AG20443 (cell line): ENCODE measurements at places on chromosomes 5 and 9.

- no peak for DNase-seq
These were observed 12.0 kb downstream of the UIMC1 start for GRCh38 chr5:176994460-176995121.

DNA sequence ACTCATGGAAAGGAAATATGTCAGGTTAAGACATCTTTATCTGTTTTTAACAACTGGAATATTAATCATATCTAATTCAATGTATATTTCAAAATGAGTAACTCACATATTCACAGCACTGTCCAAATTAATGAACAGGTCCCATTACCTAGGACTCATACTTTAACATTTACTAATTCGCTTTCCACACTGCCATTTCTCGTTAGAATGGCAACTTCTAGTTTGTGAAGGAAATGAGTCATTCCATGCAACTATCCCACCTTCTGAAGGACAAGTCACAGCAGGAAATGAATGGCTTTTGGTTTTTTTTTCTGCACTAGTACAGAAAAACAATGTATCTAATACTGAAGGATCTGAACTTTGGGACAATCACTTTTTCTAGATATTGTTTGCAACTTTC, 24.6 kb upstream of the IFNK start:
- DNase-seq: no peak

DNA sequence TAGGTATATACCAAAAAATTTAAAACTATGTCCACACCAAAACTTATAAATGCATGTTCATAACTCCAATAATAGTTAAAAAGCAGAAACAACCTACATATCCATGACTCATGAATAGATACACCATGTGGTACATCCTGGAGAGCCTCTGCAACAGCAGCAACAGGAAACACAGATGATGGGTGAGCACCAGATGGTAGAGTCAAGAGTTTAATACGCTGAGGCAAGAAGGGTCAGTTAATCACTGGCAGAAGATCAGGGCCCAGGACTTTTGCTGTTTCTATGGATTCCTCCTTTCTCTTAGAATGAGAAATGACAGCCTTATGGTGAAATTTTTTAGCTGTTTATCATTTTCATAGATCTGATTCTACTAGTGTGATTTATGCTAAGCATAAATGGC, 351.8 kb upstream of the ADAMTSL1 start:
- DNase-seq: peak; percentile 15

GRCh38 chr9:133888048-133888808, 103.9 kb downstream of the VAV2 start:
- DNase-seq: no peak

DNA sequence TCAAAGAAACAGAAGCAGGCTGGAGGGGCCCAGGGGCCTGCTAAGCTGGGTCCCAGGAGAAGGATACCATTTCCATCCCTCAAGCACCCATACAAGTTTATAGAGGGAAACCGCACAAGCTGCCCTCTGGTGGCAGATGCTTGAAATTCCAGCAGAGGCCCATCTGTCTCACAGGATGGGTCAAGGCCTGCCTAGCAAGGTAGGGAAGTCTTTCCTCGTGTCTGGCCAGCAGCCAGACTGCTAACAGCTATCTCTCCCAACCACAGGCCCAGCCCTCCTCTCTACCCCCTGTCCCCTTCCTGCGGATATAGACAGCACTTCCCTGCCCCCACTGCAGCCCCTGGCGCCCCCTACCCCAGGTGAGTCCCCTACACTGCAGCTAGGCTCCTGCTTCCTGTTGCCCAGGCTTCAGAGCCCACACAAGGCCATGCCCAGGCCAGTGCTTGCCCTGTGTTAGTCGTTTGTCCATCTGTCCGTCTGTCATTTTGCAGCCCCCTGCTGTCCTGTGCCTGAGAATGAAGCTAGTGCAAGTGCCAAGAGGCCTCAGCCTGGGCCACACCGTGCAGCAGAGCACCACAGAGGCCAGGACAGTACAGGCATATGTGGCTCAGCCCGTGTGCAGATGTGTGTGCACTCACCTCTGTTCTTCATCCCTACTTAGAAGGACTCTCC, 26.2 kb downstream of the TCF7 start:
- peak; percentile 77 for DNase-seq

- DNase-seq: no peak
These were observed 307.3 kb downstream of the PIK3R1 start for GRCh38 chr5:68522863-68523262.

DNA sequence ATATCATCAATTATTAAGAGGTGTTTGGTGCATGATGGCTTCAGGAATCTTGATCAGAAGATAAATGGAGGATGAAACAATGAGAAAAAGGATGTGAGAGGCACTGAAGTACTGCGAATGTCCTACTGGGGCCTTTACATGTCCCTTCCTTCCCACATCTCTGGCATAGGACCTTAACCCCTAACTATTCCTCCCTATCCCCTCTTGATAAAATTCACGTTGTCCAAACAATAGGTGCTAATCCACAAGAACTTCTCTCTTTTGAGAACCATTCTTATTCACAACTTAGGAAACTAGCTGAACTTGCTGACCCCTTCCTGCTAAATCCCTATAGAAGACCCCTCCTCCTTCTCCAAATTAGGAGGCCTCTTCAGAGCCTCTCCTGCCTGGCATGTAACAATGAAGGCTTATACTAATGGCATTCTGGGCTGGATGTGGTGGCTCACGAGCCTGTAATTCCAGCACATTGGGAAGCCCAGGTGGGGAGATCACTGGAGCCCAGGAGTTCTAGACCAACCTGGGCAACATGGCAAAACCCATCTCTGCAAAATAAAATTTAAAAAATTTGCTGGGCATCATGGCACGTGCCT, 276.5 kb upstream of the SMARCA2 start:
- no peak for DNase-seq

DNA sequence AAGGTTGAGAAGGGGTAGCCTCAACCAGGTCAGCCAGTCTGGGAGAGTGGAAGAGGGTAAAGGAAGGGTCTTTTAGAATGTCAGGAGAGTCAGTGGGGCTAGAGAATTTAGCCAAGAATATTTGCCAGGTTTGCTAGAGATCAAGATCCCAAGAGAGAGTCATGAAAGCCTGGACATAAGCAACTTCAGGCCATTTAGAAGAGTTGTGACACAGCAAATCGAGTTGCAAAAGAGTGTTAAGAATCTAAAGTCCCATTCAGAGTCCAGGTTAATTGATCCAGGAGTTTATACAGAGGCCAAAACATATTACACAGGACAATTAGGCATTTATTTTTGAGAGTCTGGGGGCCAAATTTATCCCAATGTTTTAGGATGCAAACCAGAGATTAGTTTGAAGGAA, 1260.1 kb upstream of the ACO1 start:
- no peak for DNase-seq

DNA sequence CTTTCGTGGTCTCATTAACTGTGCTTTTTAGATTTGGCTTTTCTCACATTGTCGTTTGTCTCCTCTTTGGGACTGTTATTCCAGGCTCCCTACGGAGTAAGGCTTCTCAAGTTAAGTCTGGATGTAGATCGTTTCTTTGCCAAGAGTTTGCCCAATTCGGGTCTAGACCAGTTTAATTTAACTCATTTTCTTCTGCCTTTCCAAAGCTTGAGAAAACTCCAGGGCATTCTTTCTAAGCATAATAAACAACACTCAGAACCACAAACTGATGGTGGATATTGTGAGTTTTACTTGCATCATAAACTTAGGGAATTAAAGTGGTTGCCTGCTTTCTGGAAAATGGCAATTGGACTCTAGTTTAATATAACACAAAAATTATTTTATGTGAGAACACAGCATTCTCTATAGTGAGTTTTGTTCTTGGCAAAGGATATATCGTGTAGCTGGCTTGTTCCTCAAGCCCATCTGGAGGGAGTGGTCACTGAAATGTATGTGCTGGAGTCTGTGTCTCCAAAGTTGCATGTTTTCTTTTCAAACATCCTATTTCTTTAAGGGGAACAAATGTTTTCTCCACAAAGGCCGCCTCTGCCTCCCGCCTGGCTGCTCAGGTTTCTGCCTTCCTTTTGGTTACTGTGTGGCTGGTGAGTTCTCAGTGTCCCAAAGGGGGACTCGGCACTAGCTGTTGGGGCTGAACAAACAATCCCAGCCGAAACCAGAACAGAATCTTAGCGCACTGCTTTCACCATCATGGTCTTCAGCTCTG, 211.3 kb upstream of the FBN2 start:
- DNase-seq: no peak

DNA sequence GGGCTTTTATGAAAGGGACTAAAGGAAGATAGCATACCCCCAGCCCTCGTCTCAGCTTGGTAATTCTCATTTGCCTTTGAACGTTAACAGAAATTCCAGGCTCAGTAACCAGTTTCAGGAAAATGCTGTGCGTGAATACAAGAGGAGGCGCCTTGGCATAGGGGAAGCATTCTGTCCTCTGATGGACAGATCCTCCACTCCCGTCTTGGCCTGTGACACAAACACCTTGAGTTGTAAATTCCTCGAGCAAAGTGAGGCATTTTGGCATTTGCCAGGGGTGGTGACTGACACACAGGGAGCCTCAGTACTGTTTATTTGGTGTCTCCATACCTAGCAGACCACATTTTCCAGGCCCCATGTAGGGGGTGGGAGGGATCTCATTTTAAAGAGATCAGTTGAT, 44.8 kb downstream of the APTX start:
- no peak for DNase-seq

DNA sequence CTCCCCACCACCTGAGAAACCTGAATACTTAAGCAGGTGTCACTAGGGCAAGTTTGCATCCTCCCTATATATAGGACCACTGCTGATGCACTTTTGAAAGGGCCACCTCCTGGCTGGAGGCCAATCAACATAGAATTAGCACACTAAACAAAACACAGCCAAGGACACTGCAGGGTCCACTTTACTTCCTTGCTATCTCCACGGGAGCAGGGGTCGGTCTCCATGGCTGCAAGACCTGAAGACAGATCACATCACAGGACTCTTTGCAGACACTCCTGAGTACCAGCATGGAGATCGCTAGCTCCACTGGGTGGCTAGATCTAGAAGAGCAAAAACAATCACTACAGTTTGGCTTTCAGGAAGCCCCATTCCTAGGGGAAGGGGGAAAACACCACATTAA, 72.3 kb downstream of the C9orf153 start:
- DNase-seq: no peak

GRCh38 chr9:21806644-21807043, 4.2 kb downstream of the MTAP start:
- DNase-seq: no peak
